Activated CD8-positive, alpha-beta memory T cell treated with anti-CD3 and anti-CD28 coated beads for 1 hour (primary cell): ENCODE measurements at places on chromosomes 13 and 19.

DNA sequence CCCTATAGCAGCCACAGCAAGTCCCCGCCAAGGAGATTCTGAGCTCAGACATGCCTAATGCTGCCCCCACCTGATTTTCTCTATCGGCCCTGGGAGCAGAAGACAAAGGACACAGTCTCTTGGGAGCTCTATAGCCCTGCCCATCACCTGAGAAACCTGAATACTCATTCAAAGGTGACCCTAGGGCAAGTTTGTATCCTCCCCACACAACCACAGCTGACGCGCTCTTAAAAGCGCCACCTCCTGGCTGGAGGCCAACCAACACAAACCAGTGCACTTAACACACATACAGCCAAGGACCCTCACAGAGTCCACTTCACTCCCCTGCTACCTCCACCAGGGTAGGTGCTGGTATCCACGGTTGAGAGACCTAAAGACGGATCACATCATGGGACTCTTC is 8.8 kb upstream of the IGFL4 start:
- DNase-seq, result no peak

GRCh38 chr19:45251452-45252354 is 632 bp downstream of the MARK4 start:
- DNase-seq, result no peak

GRCh38 chr19:54573330-54573872 is at the start of gene LILRA2:
Gene LILRA2, plus strand, starts transcription at chr19:54573790. Its CDS starts 89 bp downstream, at chr19:54573879.
- no peak for DNase-seq

DNA sequence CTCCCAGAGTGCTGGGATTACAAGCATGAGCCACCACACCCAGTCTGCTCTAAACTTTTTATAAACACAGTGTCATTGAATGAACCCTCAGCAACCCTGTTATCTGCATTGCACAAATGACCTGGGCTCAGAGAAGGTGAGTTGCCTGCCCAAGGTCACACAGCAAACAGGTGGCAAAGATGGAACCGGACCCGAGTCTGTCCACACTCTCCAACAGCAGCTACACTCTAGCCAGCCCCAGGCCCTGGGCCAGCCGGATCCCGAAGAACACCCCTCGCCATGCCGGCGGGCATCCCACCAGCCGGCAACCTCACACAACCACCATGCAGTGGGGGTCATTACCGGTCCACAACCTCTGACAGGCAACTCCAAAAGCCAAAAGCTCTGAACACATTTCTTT is 14.5 kb downstream of the ERCC2 start:
- DNase-seq, result no peak

DNA sequence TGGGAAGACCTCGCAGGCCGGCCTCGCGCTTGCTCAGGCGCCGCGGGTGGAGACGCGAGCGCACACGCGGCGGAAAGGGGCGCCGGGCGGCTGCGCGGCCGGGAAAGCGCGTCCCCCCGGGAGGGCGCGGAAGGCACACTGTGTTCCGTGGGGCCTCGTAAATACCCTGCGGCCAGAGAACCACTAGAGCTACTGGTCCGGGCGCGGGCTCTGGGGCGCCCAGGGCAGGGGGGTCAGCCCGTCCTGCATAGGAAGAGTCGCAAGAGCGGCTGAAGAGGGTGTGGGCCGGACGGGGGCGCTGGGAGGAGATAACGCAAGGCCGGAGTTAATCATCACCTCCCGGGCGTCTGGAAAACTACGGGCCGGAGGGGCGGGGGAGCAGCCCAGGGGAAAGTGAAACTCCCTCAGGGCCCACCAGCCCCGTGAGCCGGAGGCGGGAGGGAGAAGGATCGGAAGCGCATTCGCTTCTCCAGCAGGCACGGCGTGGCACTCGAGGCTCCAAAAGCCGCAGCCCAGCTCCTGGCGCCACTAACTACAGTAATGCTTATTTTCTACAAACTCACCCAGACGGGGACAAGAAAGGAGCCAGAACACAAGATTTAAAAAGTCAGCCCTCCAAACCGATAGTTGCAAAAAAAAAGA is 1.1 kb upstream of the WBP4 start:
- peak; percentile 48 for DNase-seq

DNA sequence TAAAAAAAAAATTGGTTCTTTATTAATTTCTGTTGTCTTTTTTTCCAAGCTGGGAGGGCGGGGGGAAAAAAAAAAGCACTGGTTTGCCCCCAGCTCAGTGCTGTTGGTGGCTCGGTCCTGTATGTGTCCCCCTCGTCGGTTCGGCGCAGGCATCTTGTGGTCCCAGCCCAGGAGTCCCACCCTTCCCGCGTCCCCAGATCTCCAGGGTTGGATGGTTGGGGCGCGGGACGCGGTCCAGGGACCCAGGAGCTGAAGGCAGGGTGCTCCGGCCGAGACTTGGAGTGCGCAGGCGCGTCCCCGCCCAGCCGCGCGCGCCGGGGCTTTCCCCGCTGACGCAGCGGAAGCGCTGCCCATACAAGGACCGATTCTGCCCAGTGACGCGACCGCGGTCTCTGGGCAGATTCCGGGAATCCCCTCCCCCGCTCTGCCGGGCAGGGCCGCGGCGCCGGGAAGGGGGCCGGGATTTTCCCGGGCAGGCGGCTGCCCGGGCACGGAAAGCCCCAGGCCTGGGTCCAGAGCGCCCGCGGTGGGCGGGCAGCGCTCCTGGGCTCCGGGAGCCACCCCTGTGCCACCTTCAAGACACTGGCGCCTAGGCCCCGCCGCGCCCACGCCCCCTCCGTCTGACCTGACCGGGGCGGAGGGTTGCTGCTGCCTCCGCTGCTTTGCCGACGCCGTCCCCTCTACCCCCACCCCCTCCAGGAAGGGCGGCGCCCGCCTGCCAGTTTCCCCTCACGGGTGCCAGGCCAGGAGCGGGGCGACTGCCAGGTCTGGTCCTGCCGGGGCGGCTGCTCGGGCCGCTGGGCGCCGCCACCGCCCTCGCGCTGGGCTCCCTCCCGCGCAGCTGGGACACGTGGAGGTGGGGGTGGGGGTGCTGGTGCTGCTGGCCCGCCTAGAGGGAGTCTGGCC is 2.3 kb downstream of the JUNB start:
- DNase-seq, result peak; percentile 86

- DNase-seq, result no peak
Measured at GRCh38 chr19:50178859-50179537, 15.9 kb upstream of the IZUMO2 start.

GRCh38 chr19:2034729-2035589 is 16.1 kb downstream of the MKNK2 start:
- no peak for DNase-seq

DNA sequence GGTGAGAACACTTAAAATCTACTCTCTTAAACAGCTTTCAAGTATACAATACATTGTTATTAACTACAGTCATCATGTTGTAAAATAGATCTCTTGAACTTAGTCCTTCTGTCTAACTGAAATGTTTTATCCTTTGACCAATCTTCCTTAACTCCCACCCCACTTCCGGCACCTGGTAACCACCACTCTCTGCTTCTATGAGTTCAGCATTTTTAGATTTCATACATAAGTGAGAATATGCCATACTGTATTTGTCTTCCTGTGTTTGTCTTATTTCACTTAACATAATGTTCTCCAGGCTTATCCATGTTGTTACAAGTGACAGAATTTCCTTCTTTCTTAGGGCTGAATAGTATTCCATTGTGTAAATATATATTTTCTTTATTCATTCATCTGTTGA is 144.1 kb upstream of the TRPC4 start:
- DNase-seq, result no peak

DNA sequence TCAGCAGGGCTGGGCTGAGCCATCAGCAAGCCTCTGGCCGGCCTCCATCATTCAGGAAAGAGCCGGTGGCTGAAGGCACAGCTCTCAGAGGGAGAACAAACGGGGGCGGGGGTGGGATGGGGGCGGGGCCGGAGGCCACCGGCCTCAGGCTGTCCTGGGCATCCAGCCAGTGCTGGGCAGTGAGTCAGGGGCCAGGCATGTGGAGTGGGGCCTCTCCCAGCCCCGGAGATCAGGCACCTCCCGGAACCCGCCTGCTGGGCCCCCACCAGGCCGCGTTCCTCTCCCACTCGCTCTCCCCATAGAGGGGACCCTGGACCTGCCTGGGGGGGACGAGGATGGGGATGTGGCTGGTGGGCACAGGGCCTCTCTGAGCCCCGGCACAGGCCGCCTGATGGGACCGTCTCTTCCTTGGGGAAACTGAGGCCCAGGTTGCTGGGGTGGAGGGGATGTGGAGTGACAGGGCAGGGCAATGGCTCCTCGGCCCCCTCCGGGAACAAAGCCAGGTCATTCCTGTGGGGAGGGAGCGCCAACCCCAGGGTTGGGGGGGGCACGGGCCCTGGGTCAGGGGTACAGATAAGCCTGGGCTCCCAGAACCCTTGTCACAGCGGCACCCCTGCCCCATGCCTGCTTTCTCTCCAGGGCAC is 12.9 kb downstream of the SPC24 start:
- no peak for DNase-seq

- DNase-seq, result no peak
Measured at GRCh38 chr13:20415694-20416107, 110.0 kb downstream of the CRYL1 start.

GRCh38 chr19:5395556-5395955 is 54.9 kb upstream of the PTPRS start:
- DNase-seq, result no peak

DNA sequence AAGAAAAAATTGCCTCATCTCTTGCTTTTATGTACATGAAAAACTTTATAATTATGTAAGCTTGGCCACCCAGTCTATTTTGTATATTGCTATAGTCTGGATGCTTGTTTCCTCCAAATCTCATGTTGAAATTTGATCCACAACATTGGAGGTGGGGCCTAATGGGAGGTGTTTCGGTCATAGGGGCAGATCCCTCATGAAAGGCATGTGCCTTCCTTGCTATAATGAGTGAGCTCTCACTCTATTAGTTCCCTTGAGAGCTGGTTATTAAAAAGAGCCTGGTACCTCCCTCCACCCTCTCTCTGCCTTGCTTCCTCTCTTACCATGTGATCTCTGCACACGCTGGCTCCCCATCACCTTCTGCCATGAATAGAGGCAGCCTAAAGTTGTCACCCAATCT is 1005.1 kb downstream of the PCDH9 start:
- DNase-seq, result no peak

GRCh38 chr13:108005231-108005630 is 210.1 kb downstream of the LIG4 start:
- DNase-seq, result no peak

- DNase-seq, result peak; percentile 22
Measured at GRCh38 chr19:19214892-19215291, 3.1 kb downstream of the NCAN start.

DNA sequence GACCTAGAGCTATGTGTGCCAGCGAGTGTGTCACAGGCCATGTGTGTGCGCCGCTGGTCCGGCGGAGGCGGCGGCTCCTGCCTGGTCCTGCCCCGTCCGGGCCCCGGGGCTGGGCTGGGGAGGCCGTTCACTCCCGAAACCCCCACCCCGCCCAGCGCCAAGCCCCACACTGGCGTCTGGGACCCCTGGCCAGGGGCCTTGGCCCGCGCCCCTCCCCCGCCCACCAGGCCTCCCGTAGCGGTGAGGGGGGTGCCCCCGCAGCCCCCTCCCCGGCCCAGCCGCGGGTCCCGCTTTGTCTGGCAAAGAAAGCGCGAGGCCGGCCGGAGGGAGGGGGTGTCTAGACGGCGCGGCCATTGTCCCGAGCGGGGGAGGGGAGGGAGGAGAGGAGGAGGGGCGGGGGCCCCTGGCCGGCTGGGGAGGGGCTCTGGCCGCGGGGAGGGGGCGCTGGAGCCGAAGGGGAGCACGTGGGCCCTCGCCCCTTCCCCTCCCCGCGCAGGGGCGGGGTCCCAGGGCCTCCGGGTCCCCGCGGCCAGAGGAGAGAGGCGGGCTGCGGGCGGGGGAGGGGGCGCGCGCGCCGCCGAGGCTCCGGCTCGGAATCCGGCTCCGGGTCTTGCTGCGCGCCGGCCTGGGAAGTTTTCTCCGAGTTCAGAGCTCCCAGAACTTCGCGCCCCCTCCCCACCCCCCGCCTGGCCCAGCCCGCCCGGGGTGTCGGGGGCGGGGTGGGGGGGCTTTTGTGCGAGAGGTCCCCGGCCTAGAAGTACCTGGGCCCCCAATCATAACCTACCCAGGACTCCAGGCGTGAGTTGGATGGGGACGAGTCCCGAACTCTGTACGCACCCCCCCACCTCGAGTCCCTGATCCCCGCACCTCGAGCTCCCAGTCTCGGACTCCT is 888 bp downstream of the NOTCH3 start:
- no peak for DNase-seq

GRCh38 chr13:27534981-27535380 is 84.6 kb upstream of the MTIF3 start:
- DNase-seq, result no peak

- no peak for DNase-seq
Measured at GRCh38 chr13:71967990-71968389, 101.0 kb upstream of the DACH1 start.

DNA sequence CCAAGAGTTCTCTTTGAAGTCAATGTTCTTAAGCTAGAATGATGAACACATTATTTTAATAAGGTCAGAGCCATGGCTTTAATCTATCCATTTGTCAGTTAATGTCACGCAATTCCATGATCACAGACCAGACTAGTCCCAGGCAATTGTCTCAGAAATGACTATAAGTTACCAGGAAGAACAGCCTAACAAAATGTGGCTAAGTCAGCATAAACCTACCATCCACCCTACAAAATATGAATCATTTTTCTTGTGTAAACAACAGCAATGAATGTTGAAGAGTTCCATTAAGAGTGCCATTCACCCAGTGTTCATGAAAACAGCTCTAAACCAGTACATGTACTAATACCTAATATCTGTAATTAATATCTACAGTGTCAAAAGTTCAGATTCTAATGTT is 127.5 kb downstream of the KCTD12 start:
- no peak for DNase-seq

DNA sequence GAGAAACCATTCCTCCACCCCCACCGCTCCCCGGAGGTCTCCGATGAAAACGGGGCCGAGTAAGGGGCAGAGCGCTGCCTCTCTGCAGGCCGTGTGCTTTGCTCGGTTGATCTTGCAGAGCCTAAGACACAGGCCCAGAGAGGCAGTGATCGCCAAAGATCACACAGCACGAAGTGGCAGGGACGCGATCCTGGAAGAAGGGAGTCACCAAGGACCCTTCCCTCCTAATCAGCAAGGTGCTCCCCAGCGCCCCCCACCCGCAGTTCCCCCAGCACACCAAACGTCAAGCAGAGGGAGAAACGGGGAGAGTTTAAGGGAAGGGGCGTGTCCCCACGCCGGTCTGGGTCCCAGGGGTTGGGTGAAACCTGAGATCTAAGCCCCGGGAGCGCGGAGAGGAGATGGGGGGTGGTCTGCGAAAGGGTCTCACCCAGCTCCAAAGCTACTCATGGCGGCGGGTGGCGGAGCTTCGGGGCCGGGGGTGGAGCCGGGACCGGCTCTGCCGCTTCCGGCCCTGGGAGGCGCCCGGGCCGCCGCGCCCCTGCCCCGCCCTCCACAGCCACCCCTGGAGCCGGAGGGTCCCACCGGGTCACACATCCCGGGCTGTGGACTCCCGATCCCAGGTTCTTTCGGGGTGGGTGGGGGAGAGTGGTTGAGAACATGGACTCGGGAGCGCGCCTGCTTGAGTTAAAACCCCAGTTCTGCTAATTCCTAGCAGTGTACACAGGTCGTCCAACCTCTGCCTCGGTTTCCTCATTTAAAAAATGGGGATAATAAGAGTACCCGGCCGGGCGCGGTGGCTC is at the start of gene EML2:
Gene EML2 (minus strand): TSS at position 468 of the 800 bp plus-strand sequence. CDS start 21 bp downstream, at position 447.
- no peak for DNase-seq

GRCh38 chr19:54435551-54436016 is 13.4 kb upstream of the LENG8 start:
- DNase-seq, result no peak

GRCh38 chr19:4713384-4713951 is 10.2 kb downstream of the DPP9 start:
- no peak for DNase-seq

GRCh38 chr13:94236872-94237271 is 242.6 kb downstream of the DCT start:
- no peak for DNase-seq

- DNase-seq, result no peak
Measured at GRCh38 chr19:7733376-7733775, 1.5 kb upstream of the CLEC4G start.

- no peak for DNase-seq
Measured at GRCh38 chr13:84590663-84591062, 708.4 kb upstream of the SLITRK1 start.
